Ascending aorta (tissue), 2 donors: ENCODE measurements at places on chromosomes 2 and 18.

DNA sequence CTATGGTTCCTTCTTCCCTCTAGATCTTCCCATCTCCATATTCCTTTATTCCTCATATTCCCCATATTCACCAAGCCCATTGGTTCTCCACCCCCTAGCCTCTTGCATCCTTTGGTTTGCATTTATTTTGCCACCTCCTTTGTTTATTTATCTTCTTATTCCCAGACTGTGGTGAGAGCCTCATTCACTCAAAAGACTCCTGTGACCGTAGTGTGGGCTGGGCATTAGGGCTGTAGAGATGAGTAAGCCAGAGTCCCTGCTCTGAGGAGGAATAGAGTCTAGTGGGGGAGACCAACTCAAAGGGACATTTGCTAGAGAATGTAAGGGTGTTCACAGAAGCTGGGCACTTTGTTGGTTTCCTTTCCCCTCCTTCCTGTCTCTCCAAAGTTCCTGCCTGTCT lies 8.3 kb downstream of the ATG16L1 start:
- DNase-seq, result no peak

GRCh38 chr18:13592246-13592645 lies 134.1 kb downstream of the FAM210A start:
- no peak for DNase-seq

- DNase-seq, result no peak
Measured at GRCh38 chr2:35463805-35464596, 891.6 kb upstream of the CRIM1 start.

DNA sequence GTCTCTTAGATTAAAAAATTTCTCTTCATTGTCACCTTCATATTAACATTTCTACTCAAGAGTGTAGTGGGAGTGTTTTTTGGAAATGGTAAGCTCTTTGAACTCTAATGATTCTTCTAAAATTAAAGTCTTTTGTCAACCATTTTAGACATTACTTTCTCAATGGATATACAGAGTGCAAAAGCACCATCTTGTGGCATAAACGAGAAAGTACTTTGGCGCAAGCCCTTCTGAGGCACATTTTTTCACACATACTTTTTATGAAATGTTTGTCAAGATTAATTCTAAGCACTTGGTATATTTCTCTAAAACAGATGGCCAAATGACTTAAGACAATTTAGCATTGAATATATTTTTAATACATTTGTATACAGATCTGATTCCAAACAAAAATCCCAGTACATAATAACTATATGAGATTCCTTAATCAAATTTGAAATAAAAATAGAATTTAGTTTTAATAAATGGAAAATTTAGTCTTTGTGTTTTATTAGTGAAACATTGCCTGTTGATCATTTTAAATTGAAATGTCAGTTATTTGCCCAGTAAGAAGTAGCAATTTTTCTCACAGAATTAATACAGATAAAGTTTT lies 63.3 kb upstream of the GALNT5 start:
- no peak for DNase-seq

- no peak for DNase-seq
Measured at GRCh38 chr2:78586316-78586715, 439.2 kb upstream of the REG3G start.

DNA sequence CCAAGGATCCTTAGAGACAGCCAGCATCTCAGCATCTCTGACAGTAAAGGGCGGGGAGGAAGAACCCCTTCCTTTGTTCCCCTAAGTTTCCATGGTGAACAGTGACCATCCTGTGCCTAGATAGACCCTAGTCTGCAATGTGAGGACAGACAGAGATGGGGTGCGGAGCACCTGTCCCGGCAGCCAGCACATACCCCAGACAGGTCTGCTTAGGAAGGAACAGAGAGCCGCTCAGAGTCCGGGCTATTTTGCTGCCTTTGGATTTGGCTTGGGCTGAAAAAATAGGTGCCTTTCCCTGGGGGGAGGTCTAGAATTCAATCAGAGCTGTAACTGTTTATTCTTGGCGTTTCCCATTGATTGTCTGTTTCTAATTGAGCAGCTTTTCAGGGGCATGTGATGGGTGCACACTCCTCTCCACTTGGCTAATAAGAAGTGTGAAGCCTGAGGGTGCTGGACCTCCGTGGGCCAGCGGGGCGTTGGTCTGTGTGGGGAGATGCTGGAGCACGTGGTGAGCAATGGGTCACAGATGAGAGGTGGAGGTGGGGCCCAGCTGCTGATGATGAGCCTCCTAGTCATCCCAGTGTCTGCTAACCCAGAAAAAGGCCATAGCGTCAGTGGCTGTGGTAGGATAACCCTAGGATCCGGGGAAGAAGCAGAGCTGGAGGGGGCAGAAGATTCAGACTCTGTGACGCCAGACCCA lies 236.8 kb downstream of the SEPTIN10 start:
- DNase-seq, result no peak

DNA sequence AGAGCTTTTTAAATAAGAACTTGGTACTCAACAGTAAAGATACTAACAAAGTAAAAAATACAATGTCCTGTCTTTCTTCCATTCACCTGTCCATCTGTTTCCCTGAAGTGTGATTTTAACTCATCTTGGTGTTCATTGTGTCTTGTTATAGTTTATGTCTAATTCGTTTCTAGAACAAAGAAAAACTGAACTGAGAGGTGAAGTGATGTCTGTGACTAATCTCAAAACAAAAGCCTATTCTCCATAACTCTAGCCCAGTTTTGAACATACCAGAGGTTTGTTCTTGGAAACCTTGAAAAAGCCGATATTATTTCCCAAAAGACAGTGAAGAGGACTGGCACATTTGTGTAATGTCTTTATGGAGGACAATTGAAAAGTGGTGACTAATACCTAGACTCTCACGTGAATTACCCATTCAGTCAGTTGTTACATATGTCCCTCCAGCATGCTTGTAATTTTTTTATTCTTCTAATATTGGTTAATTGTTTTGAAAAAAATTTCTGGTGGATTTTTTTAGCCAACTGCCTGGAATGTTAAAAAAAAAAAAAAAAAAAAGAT lies 725.8 kb downstream of the SATB2 start:
- DNase-seq, result no peak

GRCh38 chr2:127000937-127001336 lies 102.2 kb downstream of the TEX51 start:
- no peak for DNase-seq

- no peak for DNase-seq
Measured at GRCh38 chr2:65728477-65729180, 296.2 kb upstream of the SPRED2 start.

DNA sequence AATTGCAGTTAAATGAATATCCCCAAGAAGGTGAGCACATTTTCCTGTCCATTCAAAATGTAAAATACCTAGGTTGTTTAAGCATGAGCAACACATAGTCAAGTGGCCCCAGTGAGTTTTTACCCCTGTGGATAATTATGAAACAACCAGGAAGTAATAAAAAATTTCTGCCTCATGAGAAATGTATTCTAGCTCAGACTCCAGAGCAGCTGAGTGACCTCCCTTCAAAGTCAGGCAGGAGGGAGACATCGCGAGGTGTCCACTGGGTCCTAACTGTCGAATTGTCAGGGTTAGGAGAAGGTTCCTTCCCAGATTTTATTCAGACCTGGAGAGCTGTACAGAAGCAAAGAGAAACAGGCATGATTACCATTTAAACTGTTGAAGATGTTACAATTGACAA lies 416.6 kb upstream of the SMIM21 start:
- no peak for DNase-seq

DNA sequence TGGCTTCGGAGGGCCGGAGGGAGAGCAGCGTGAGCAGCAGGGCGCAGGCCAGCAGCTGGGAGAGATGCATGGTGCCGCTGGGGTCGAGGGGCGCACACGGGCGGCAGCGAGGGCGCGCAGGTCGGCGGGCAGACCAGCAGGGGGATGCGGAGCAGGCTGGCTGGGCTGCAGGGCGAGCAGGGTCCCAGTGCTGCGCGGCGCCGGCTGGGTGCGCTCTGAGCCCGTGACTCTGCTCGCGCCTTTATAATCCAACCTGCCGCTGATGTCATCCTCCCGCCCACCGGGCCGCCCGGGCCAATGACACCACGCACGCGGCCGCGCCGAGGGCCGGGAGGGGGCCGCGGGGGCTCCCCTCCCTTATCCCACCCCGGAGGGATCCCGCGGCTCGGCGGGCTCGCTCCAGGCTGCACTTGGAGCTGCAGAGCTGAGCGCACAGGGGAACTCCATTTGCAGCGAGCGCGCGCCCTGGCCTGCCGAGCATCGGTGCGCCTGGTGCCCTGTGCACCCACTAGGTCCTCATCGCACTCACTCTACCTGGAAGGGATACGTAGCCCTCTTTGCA lies at the start of gene NPPC:
Gene NPPC, minus strand, starts transcription at position 217 of the 562 bp plus-strand sequence. Its CDS starts 147 bp downstream, at position 70.
- DNase-seq, result no peak

GRCh38 chr2:197205585-197206215 lies 104.9 kb downstream of the ANKRD44 start:
- no peak for DNase-seq

- no peak for DNase-seq
Measured at GRCh38 chr18:48832938-48833700, 117.6 kb downstream of the SMAD7 start.

DNA sequence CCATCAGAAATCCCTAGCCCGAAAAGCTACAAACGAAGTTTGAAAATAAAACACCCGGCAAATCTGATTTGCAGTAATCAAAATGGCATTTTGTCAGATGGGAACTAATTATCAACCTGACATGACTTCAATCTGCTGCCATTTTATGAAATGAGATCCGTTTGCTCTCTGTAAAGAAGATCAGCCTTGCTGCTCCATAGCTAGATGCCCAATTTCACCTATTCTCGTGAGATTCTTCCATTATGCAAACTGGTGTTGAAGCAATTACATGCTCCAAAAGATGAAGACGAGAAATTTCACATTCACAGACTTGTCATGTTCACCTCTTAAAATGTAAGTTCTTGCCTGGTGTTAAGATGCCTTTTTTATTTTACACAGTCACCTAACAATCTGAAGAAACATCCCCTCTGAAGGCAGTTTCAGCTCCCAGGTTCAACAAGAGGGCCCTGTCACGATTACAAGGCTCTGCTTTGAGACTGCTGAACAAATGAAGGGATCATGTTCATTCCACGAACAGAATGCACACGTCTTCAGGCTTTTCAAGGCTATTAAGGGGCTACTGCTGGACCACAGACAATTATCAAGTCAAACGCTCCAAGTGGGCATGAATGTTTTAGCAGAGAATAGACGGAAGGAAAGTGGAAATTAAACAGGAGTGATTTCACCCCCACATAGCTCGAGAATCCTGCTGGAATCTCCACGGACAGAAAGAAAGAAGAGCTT lies 172.6 kb upstream of the PID1 start:
- no peak for DNase-seq

DNA sequence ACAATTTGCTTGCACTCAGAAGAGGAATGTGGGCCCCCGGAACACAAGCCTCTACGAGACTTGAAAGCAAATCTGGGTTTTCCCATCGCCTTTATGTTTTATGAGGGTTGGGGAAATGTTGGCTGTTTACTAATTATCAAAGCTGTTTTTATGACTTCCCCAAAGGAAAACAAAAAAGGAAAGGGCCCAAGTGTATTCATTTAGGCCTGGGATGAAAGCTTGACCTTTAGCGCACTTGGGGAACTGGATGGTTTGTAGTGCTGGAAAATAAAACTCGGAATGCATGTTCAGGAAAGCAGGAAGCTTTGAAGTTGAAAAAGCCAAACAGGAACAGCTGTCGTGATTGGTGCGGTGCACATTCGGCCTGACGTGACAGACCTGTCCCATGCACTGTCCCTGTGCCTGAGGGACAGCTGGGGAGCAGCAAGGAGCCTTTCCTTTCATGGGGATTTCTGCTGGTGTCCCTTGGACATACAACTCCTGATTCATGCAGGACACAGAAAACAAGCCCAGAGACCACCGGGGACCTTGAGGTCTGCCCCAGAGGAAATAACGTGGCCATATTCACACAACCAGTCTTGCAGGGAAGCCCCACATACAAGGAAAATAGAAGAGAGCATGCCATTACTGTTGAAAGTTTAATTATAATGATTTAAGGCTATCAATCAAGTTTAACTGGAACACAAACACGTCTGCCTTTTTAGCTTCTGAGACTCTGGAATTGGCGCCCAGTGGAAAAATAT lies 169.7 kb upstream of the APCDD1 start:
- no peak for DNase-seq

DNA sequence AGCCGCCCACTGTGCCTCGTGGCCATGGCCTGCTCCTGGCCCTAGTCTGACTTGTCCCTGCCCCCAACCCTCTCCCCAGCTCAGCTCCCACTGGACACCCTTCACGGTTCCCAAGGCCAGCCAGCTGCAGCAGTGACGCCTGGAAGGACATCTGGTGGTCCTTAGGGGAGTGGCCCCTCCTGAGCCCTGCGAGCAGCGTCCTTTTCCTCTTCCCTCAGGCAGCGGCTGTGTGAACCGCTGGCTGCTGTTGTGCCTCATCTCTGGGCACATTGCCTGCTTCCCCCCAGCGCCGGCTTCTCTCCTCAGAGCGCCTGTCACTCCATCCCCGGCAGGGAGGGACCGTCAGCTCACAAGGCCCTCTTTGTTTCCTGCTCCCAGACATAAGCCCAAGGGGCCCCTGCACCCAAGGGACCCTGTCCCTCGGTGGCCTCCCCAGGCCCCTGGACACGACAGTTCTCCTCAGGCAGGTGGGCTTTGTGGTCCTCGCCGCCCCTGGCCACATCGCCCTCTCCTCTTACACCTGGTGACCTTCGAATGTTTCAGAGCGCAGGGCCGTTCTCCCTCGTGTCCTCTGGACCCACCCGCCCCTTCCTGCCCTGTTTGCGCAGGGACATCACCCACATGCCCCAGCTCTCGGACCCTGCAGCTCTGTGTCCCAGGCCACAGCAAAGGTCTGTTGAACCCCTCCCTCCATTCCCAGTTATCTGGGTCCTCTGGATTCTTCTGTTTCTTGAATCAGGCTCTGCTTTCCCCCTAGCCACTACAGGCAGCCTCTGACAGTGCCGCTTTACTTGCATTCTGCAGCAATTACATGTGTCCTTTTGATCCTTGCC lies 35.8 kb downstream of the ANO7 start:
- no peak for DNase-seq

DNA sequence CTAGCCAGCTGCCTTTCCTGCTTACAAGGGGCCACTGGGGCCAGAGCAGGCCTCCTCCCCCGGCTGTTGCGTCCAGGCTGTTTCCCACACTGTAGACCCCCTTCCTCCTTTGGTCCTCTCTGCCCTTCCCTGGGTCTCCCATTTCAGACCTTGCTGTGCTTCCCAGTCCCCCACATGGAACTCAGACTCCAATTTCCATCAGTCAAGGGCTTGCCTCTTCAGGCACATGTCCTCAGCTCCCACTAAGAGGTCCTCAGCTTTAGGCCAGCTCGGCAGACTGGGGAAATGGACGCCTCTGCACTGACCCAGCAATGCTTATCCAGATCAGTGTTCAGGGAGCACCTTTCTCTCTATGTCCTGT lies 98.0 kb upstream of the BZW1 start:
- DNase-seq, result no peak

DNA sequence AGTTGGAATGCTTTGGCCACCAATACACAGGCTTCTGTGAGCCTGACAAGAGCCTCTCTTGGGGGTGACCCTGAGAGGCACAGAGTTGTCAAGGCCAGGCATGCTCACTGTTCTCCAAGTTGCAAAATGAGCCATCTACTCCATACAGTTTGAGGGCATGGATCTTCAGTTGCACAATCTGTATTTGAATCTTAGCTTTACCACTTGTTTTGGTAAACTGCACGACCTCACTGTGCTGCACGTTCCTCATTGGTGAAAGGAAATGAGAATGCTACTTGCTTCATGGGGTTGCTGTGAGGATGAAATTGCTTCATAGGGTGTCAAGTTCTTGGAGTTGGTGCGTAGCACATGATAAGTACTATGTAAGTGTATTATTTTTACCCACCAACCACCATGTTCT lies 12.0 kb upstream of the HAAO start:
- no peak for DNase-seq
